ENCODE measurements at places on chromosomes 5 and 9.

DNA sequence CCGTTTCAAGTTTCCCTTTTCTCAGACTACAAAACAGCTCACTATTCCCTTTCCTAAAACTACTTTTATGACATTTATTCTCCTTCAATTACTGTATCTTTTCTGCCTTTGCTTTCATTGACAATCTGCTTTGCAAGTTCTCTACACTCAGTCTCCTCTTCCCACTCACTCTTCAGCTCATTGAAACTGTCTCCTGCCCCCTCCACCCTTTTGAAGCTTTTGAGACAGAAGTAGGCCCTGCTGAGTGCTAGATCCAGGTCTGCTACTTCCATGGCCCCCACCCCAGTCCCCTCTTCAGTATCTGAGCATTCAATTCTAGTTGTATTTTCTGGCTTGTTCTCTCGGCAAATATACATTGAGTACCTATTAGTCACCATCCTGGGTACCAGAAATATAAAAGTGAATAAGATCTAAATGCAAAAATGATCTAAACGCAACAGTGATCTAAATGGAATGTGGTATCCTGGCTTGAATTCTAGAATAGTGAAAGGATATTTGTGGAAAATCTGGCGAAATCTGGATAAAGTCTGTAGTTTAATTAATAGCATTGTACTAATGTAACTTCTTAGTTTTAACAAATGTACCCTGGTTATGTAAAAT lies 58.4 kb downstream of the OR2K2 start:
- no peak for DNase-seq

GRCh38 chr5:43567967-43568366 lies 11.1 kb upstream of the PAIP1 start:
- no peak for DNase-seq

- no peak for DNase-seq
These were observed 313.0 kb downstream of the CETN3 start for GRCh38 chr5:90096415-90097081.

- DNase-seq: no peak
These were observed 82.5 kb downstream of the ADCY2 start for GRCh38 chr5:7478459-7478858.

GRCh38 chr5:6611334-6612256 lies 21.2 kb downstream of the NSUN2 start:
- no peak for DNase-seq

DNA sequence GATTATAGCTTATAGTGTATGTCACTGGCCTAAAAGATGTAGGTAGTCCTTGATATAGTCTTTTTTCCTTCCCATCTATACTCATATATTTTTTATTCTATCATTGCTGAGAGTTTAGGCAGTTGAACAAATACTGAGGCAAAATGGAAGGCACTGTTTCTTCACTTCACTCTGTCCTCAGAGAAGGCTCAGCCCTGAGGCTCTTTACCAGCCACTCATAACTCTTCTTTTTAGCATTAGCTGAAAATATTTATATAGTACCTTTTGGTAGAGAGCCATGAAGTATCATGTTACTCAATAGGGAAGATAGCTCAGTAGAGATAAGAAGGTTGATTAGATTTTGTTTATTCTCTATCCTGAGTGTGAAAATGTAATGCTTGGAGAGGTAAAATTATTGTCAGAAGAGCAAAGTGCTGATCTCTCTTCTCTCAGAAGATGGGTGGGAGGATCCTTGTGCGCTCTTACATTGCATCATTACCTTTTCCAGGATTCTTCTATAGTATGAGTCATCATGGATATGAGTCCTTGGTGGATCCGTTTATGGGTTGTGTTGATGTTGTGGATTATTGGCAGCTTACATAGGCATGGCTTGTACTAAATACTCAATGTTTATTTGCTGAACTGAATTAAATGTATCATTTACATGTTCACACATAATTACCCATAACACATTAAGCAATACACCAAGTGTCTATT lies 88.1 kb downstream of the ANXA1 start:
- no peak for DNase-seq

DNA sequence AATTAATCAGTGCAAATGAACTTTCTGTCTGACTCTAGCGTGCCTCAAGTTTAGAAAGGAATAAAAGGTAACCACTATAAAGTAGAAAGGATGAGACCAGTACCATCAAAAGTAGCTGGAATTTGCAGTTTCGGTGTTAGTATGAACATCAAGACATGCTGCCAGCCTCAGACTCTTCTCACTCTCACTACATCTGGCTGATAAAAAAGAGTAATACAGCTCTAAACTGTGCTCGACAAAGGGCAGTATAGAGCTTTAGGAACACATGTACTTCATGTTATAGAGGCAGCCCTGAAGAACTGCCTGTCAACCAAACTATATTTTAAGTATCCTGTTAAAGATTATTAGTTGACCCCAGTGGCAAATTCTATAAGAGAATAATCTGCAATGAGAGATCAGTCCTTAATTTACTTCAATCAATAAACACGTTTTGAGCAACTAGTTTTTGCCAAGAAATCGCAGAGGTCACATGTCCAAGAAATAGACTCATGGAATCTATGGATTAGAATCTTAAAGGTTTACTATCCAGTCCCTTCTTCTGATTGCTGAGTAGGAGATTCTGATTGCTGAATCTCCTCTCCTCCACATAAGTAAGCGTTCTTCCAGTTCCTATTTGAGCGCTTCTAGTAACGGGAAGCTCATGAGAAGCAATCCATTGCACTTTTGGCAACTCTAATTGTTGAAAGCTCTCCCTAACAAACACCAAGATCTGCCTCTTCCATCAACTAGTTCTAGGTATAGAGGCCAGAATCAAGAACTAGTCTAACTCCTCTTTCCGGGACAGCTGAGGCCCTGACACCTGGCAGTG lies 941 bp downstream of the XPA start:
- DNase-seq: no peak

GRCh38 chr9:115495836-115496235 lies 377.9 kb upstream of the TNC start:
- no peak for DNase-seq

GRCh38 chr5:116410336-116410890 lies 164.2 kb downstream of the SEMA6A start:
- no peak for DNase-seq
